Fibroblast of lung (primary cell): ENCODE measurements at places on chromosomes 12 and 14. TPM values are rescaled to one million over a fixed set of nuclear protein-coding genes. Genes with fewer than 3 reads are reported as not detected.
A peak's percentile ranks its signal among the peaks of the same experiment; 100 is the strongest.

The KRT78 gene
- not detected in 2 replicates for total RNA-seq

The CREBL2 gene
- total RNA-seq = 46.7 and 59.5 TPM in 2 replicates

The TAS2R42 gene
- not detected in 2 replicates for total RNA-seq

The CD27 gene
- 0.17 TPM in 1 of 2 replicates, not detected in the other for total RNA-seq

The SRRM4 gene
- total RNA-seq = not detected in 2 replicates

The FAM90A1 gene
- total RNA-seq = 0.26 and 0.33 TPM in 2 replicates

The KERA gene
- not detected in 2 replicates for total RNA-seq

The RNF212B gene
- not detected in 2 replicates for total RNA-seq

The CPM gene
- 23.5 and 29.8 TPM in 2 replicates for total RNA-seq

- no peak for DNase-seq
Measured at GRCh38 chr14:102731871-102732800, 45.1 kb upstream of the TRAF3 start.

DNA sequence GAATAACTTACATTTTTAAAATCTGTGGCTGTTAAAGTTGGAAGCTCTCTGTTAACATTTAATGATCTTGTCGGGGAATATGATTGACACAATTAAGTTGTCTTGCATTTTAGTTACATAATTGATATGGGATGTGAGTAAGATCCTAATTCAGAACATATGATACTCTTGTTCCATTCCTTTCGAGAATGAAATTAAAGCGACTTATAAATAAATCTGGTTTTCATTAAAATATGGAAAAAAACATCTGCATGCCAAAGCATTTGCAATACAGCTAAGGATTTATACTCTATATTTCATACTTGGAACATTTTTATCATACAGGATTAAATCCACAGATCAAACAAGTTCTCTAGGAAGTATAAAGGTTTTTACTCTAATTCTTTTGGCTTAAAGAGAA, 52.0 kb downstream of the SLC38A6 start:
- DNase-seq = no peak

DNA sequence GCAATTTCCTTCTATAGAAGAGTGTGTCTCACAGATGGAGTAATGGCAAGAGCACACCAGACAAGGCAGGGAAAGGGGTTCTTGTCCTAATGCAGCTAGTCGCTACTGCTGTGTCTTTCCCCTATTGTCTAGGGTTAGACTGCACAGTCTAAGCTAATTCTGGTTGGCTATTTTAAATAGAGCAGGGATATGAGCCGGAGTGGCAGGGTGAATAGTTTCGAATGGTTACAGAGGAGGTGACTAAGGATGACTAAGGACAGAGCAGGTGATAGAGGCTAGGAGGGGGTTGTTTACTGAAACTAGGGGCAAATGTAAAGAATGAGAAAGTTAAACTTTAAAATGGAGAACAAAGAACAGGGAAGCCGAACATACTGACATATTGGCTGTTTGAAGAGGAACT, 25.6 kb upstream of the CPNE8 start:
- DNase-seq = no peak

- DNase-seq = no peak
Measured at GRCh38 chr12:96770219-96771102, 136.6 kb upstream of the NEDD1 start.

DNA sequence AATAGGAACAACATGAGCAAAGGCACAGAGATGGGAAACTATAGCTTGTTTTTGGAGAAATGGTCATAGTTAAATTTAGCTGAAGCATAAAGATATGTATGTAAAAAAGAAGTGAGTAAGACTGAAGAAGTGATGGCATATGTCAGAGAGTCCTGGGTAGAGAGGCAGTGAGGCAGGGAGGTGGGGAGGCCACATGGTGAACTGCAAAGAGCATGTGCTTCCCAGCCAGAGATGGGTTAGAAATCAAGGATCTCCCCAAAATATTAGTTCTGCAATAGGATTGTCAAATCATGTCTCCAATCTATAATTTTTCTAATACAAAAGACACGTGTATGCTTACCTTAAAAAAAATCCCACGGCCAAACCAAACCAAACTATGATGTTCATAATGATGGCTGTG, 82.1 kb upstream of the STXBP6 start:
- no peak for DNase-seq

DNA sequence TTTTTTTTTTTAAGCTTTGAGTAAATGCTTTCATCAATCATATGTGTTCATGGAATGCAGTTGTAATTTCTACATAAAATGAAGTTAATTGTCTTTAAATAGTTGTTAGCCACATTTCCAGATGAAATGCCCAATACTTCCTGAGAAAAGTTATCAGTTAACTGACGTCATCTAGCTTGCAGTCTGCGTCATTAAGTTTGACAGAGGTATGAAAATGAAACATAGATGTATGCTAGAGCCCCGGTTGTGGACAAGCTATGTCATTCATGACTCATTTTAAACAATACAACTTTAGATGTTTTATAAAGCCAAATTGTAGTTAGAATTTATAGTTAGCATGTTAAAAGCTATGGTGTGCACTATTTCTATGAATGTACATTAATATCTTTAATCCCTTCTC, 90.7 kb downstream of the PLEKHA5 start:
- DNase-seq = peak; percentile 92

- no peak for DNase-seq
Measured at GRCh38 chr12:128265566-128265965, 1.4 kb upstream of the TMEM132C start.

DNA sequence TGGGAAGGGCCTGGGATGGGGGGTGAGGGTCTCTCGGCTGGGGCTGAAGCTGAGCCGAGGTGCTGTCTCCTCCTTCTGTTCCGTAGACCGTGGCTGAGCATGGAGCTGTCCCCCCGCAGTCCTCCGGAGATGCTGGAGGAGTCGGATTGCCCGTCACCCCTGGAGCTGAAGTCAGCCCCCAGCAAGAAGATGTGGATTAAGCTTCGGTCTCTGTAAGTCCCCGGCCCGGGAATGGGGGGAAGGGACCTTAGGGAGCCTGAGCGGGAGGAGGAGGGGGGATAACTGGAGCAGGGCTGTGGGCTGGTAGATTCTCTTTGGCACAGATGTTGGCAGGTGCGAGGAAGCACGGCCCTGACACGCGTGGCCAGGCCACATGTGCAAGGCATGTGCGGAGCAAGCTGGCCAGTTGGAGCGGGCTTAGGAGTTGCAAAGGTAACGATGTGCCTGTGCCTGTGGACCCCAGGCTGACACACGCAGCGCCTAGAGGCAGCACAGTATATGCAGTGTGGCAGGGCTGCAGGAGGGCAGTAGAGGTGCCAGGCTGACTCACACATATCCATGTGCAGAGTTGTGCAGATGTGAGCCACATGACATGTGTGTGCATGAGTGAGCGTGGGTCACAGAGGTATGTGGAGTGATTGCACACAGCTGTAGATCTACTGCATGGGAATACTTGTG, 512 bp downstream of the PDE1B start:
- peak; percentile 6 for DNase-seq

DNA sequence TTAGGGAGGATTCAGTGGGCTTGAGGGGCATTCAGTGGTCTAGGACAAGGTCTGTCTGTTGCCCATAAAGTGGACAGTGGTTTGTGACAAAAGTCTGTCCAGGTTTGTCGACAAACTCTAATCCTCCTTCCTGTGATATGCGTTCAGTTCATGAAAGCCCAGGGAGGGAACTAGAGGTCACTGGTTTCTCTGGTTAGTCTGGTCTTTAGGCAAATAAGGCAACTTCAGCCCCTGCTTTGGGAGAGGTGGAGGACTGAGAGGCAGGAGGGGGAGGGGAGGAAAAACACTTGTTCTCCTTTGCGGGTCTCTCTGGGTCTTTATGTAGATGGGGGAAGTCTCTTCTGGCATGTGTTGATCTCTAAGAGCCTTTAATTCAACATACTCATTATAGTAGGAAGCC, 235.1 kb upstream of the PWP1 start:
- no peak for DNase-seq

DNA sequence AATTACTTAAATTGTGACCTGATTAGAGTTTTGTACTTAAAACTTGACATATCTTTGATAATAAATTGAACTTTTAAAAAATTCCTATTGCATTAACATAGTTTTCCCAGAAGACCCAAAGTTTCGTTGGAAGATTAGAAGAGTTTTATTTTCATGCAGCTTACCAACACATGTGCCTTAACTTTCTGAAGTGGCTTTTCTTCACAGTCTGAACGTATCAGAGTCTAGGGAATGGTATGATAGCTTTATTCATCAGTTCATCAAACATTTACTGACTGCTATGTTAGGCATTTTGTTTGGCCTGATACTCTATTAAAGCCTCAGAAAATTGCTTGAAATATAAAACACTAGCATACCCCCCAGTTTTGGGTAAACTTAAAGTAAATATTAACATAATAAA, 65.2 kb downstream of the MARK3 start:
- DNase-seq = no peak

DNA sequence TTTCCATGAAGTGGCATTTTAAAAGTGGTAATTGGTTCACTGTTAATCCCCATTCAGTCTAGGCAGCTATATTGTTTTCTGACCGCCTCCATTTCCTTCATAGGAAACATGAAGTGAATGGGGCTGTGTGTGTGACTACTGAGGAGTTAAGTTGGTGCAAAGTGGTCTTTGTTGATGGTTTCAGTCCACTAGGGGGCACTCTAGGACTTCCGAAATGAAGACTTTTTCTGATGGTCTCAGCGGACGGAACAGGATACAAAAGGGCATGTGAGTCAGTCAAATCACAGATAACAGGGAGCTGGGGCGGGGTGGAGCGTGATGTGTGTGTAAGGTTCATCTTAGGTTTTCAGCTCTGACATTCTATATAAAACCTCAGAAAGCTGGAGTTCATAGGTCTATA, 240.1 kb upstream of the OR4E1 start:
- peak; percentile 65 for DNase-seq

- DNase-seq = no peak
Measured at GRCh38 chr12:111111681-111112080, 191.3 kb upstream of the MYL2 start.

DNA sequence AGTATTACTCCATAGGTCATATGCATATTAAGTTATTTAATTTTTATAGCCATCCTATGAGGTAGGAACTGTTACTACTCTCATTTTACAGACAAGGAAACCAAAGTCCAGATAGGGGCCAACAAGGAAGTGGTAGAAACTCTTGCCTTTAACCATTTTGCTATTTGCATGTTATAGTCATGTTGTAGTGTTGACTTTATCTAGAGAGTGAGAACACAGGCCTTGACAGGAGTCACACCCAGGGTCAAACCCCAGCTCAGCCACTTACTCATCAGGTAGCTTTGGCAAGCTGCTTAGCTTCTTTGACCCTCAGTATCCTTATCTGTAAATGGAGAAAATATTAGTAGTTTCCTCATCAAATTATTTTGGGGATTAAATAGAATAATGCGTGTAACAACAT, 156.2 kb downstream of the CAND1 start:
- no peak for DNase-seq

DNA sequence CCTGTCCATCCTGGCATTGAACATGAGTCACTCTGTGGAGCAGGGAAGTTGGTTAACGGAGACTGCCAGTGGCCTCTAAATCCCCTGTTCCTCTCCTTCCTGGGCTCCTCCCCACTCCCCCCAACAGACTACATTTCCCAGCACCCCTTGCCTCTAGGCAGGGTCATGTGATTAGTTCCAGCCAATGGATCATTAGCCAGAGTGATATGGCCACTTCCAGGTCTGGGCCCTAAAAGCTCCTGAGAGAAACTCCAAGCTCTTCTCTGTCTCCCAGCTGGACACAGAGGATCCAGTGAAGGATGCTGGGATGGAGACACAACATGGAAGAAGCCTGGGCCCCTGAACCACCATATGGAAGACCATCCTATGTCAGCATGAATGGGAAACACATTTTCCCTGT, 54.4 kb upstream of the RFLNA start:
- DNase-seq = no peak

GRCh38 chr12:93103154-93103553, 174.1 kb upstream of the EEA1 start:
- DNase-seq = no peak

DNA sequence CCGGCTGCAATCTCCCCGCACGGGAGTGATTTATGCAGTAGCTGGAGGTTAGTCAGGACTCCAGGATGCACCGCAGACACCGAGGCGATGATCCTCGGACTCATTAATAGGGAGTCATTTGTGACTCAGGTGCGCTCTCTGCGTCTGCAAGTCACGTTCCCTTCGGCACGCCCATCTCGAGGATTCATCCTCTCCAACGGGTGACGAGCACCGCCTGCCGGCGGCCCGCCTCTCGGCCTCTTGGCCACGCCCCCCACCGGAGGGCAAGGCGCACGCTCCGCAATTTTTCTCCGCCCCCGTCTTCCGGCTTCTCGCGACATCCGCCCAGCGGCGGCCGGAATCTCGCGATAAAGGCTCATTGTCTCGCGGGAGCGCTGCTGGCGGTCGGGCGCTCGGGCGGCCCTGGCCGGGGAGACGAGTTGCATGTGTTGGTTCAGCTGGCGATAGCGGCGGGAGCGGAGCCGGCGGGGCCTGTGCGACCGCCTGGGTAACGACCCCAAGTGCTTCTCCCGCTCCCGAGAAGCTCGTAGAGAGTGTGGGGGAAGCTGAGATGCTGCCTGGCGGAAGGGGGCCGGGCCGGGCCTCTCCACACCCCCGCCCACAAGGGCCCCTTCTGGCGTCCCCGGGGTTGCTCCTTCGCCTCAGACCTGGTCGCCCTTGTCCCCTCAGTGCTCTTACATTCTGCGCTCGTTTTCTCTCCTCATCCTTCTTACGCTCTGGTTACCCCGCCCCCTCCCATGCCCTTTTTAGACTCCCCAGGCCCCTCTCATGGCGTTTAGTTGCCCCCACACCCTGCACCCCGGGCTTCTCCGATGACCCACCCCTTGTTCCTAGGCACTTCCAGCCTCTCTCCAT, at the start of gene DENR:
Gene DENR (plus strand): TSS at position 361 of the 855 bp plus-strand sequence. CDS start 878 bp downstream, outside the sequence.
- DNase-seq = peak; percentile 95
